ENCODE measurements at places on chromosomes 11 and 22.

DNA sequence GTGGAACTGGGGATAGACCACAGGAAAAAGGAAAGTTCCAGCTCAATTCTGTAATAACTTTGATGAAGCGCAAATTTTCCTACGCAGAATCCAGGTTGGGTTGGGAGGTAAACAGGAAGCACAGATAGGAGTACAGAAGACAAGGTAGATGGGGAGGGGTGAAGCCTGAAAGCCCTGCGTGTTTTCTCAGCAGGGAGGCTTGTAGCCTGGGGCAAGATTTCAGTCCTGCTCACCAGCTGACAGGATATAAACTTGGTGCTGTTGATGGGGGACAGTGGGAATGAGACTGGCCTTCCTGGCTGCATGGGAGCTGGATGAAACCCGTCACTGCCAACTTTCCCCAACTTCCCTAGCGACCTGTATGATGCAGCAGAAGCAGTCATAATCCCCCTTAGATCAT, 114.9 kb downstream of the ARHGAP32 start:
- no peak for DNase-seq

DNA sequence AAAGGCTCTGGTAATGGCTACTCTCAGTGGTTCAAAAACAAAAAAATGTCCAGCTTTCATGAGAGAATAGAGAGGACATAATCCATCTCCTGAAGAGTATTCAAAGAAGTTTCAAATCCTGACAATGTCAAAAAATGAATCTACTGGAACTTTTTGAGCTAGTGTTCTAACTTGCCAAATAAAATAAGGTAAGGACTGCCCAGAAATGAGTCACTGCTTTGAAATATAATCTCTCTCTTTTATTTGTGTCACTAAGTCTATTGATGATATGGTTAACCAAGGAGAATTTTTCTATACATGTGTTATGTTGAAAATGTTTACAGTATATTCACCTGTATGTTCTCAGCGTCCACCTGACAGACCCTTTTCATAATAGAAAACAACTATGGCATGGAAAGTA, 3.4 kb downstream of the GUCY1A2 start:
- DNase-seq: no peak

- no peak for DNase-seq
Observed at GRCh38 chr11:34915136-34916014, 804 bp downstream of the APIP start.

GRCh38 chr11:15967966-15968365, 388.4 kb downstream of the SOX6 start:
- no peak for DNase-seq

GRCh38 chr11:40921246-40921645, 538.2 kb downstream of the LRRC4C start:
- no peak for DNase-seq

DNA sequence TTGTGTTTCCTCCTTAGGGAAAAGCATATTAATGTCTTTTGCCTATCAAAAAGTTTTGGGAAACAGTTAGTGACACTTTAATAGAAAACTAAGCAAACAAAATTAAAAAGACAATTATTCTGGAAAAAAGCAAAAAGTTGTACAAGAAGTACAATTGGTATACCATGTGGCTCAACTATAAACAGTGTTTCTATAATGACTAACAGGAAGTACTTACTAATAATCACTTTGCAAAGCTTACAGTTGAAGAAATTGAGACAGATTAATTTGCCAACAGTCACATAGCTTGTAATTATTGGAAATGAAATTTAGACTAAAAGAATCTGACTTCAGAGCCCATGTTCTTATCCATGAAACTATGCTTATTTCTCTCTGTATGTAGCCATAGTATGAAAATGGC, 24.7 kb downstream of the PPME1 start:
- no peak for DNase-seq

- DNase-seq: no peak
Observed at GRCh38 chr11:38123673-38124072, 1525.6 kb upstream of the RAG2 start.

DNA sequence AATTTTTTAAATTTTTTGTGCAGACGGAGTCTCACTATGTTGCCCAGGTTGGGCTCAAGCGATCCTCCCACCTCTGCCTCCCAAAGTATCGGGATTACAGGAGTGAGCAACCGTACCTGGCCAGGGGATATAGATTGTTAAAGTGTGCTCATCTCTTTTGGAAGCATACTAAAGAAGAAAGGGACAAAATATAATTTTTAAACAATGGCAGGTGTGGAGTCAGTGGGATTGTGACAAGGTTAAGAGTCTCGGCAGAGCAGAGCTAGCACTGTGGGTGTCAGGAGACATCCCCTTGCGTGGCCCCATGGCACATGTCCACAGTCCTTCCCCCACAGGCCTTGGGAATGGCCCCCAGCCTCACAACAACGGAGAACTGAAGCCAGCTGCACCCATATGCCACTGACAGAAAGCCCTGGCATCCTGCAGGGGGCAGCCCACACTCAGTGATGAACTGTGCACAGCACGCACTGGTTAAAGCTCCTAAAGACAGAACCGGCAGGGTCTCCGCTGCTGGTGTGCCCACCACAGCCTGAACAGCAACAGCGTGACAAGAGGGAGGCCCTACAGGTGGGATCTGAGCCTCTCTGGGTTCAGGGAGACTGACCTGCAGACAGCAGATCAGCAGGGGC, 29.9 kb downstream of the SERPIND1 start:
- no peak for DNase-seq

DNA sequence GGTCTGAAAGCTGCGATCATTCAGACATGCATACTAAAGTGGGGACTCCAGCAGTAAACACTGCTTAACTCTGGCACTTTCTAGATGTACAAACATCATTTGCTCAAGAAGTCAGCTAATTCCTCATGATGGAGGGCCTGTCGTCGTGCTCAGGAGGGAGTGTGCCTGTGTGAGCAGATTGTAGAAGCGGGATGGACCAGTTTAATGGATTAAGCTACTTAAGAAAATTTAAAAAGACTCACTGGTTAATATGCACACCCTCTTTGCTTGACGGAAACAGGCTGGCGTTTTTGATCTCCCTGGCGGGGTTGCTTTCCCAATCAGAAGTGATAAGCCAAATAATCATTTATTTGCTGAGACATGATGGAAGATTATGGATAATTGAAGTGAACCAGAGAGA, 79.0 kb downstream of the LDLRAD3 start:
- DNase-seq: no peak

DNA sequence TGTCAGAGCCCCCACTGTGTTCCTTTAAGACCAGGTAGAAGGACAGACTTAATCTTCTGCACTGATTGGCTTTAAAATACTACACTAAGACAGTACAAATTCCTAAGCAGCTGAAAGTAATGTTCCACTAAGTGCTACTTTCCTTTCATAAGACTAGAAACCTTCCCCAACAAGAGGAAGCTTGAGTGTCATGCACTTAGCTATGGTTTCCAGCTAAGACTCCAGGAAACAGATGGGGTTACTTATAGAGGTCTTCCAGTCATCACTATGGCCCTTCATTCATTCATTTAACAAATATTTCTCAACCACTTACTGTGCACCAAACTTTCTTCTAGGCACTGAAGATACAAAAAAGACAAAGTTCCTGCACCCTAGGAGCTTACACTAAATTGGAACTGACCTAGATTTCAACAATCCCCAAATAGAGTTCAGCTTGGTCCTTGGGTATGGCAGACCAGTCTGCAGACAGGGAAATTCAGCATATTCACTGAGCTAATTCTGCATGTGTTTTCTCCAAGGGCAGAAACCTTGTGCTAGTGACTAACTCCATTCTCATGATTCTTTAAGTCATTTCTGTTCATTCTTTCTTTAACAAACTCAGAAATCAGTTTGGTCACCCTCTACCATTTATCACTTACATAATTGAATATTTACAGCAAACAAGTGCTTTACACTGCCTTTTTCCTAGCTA, 178.4 kb upstream of the MTNR1B start:
- DNase-seq: no peak

DNA sequence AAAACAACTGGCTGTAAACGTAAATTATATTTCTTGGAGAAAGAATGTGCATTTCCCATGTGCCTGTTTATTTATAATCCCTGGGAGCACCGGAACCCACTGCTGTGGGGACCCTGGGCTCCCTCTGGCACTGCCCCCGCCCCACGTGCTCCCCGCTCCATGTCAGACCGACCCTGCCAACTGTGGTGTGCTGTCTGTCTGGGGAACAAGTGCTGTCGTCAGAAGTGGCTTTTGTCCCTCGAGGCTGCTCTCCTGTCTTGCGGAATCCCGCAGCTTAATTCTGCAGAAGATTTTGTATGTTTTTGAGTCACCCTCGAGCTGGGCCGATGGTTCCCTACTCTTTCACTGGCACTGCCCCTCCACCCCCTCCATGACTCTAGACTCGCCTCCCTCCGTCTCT, 2.4 kb downstream of the LRRC10B start:
- DNase-seq: no peak

GRCh38 chr11:42778193-42778592, 533.6 kb upstream of the API5 start:
- DNase-seq: no peak

Measured in substantia nigra (tissue), 51 donors.